ENCODE measurements at places on chromosomes 6 and 20.

GRCh38 chr6:86723151-86723550, 214.2 kb upstream of the HTR1E start:
- no peak for DNase-seq

GRCh38 chr20:45097485-45098102, 3.3 kb downstream of the KCNS1 start:
- no peak for DNase-seq

DNA sequence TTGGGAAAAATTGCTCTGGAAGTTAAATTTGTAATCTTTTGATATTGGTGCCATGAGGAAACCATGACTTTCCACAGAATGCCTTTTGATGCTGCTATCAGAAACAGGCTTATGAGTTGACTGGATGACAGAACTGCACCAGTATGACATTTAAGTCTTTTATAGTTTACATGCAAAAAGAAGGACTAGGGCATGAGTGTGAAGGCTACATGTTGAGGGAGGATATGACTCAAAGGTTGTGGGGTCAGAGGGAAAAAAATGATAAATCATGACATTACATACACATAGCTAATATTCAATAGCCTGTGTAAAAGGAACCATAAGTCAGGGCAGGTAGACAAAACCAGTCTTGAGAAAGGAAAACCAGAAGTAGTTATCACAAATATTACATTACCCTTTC, 182.2 kb downstream of the COL12A1 start:
- DNase-seq = no peak

DNA sequence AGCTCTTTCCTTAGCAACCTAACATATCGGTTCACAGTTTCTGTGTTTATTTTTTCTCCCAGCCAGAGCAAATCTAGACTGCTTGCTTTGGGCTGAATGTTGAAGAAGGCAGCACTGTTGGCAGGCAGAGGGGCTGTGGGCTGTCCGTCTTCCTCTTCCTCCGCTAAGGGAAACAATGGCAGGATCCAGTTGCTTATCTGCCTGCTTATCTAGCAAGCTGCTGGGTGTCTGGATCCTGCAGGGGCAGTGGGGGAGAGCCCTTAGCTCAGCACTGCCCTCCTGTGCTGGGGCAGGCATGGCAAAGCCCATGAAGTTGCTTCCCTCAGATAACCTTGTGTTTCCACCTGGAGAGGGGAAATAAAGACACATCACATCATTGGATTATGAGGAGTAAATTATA, 92.7 kb upstream of the CD93 start:
- no peak for DNase-seq

DNA sequence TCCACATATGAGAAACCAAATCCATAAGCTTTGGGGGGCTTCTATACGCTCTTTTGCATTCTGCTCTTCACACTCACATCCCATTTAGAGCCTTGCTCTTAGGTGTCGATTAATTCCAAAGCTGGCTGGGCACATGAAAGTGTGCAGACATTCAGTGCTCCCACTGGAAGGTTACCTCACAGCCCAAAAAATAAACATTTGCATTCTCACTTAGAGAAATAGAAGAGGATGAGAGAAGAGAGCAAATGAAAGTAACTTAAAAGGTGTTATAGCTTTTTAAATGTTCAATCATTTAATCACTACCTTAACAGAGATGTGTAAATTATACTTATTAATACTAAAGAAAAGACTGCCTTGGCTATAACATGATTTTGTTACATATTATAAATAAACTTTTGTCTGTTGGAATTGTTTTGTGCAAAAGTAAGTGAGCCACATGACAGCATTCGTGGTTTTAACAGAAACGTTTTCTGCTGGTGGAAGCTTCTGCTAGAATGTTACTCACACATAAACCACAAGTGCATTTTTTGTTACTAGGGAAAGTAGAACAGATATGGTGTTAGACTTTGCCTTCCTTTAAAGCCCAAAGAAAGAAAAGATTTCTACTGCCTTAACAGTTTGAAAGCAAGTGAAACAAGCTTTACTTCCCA, 116.7 kb downstream of the SIM1 start:
- DNase-seq = no peak

- DNase-seq = no peak
Observed at GRCh38 chr6:28423546-28423945, 19.7 kb downstream of the ZSCAN23 start.

DNA sequence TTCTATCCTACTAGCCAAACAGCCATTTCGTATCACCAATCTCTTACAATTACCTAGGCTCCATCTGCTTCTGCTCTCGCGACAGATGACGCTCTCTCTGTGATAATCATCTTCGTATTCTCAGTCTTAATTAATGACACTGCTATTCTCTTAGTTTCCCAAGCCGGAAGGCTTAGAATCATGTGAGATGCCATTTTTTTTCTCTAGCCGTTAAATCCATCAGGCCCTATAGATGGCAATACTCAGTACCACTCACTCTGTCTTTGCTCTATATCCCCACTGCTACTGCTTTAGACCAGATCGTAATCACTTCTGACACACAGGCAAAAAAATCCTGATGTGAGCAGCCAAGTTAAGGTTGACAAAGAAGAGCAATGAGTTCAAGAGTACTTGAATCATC, 2.1 kb upstream of the THEMIS start:
- DNase-seq = no peak

DNA sequence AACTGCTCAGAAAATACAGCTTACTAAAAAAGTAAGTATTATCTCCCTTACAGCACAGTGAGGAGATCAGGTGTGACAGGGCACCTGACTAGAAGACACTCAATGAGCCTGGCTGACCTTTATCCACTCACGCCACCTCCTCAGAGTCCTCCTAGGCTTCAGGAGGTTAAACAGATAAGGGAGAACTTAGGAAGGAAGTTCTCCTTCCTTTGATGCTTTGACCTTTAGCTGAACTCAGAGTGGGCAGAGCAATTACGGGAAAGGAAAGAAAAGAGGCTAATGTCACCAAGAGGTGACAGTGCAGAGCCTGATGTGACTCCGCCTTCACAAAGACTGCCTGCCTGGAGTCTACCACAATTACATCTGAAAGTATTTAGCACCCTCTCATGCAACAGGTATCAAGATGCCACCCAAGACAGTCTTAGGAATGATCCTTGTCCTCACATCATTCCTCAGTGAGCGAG, 36.7 kb downstream of the MAN1A1 start:
- DNase-seq = no peak

GRCh38 chr20:41091927-41092326, 45.4 kb upstream of the PLCG1 start:
- DNase-seq = no peak

DNA sequence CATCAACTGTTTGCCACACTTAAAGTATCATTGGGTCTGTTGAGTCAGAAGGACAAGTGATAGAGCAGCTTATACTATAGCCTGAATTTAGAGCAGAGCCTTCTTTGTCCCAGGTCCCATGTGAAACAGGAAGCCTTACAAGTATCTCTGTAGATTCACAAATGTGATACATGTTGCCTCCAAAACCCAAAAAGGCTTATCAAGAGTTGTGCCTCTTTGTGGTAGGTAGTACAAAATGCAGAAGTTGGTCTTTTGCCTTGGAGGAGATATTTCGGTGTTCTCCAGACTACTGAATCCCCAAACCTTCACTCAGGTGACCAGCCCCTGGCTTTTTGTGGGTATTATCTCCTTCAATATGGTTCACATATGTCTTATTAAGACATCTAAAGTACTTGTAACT, 172.8 kb upstream of the PROKR2 start:
- no peak for DNase-seq

All from urothelium cell line (cell line).